ENCODE measurements at places on chromosomes 11 and 22. TPM values are rescaled to one million over a fixed set of nuclear protein-coding genes. Genes with fewer than 3 reads are reported as not detected.

GVQW3 gene
- total RNA-seq, result 2.3 TPM

TRIM49 gene
- total RNA-seq, result not detected

APOBEC3G gene
- total RNA-seq, result 15.4 TPM

TENM4 gene
- 51.9 TPM for total RNA-seq

MIOX gene
- total RNA-seq, result not detected

NPAS4 gene
- total RNA-seq, result not detected

PATE2 gene
- total RNA-seq, result 0.22 TPM

PTPRCAP gene
- total RNA-seq, result 0.44 TPM

Data from uterine smooth muscle cell (primary cell).